T-helper 17 cell (primary cell): ENCODE measurements at places on chromosomes 6 and 20. TPM values are rescaled to one million over a fixed set of nuclear protein-coding genes. Genes with fewer than 3 reads are reported as not detected.
A peak's percentile ranks its signal among the peaks of the same experiment; 100 is the strongest.

Gene PDYN
- total RNA-seq, result not detected

Gene GPR31
- not detected for total RNA-seq

Gene FNDC11
- total RNA-seq, result 0.44 TPM

Gene SERAC1
- 3.2 TPM for total RNA-seq

DNA sequence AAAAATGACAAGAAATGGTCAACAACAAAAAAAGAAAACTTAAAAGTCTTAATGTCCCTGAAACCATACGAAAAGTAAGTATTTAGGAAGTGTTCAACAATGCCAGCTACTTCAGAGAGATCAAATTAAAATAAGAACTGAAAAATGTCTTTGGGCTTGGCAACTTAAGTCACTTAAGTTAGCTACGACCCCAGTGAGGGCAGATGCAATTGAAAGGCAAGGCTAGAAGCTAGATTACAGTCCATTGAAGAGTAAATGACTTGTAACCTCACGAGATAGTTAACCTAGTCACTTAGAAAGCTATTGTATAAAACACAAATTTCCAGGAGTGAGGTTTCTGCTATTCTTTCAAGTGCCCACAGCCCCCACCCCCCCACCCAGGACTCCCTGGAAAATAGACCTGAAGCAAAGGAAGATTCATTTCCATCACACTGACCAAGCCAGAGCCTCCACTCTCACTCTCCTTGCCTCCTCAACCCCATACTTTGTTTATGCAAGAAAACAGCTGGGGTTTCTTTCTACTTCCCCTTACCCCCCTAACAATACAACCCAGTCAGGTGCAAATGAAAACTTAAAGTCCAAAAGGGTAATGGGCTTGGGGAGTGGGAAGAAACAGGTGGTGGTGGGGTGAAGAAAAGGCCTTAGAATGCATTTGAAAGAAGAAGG, 14.6 kb downstream of the RTN4IP1 start:
- H3K27ac ChIP-seq, result peak overlapping the region; percentile 79
- DNase-seq, result no peak
- H3K27me3 ChIP-seq, result no peaks in the 10 kb centered on the region
- peaks cover 11% of the 10 kb centered on the region for H3K4me1 ChIP-seq
- H3K36me3 ChIP-seq, result peaks cover 8% of the 10 kb centered on the region
- no peak overlapping the region for H3K4me3 ChIP-seq

DNA sequence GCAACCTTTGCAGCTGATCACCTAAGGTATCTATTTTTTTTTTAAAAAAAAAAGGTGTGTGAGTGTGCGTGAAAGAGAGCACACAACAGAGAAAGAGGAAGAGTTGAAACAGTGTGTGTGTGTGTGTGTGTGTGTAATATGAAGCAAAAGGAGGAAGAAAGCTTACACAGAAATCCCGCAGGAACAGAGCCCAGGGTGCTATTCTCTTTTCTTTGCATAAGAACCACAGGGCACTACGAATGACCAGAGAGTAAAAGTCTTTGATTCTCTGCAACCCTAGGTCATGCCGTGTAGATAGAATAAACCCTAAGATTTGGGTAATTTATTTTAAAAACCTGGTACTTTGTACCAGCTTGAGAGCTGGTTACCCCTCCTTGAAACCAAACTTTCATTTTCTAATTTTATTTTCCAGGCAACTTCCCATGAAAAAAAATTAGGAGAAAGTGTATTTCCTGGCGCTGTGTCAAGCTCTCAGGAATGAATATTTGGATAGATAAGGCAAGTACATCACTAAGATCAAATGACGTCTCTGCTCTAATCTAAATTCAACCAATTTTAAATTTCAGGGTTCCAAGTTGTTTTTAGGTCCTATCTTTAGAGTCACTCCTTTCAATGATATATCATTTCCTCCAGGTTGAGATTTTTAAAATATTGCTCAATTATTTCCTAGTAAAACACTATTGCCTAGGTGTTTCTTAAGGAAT, 47.9 kb upstream of the ID4 start:
- no peaks in the 10 kb centered on the region for H3K36me3 ChIP-seq
- peaks cover 5% of the 10 kb centered on the region for H3K27me3 ChIP-seq
- H3K4me1 ChIP-seq, result no peaks in the 10 kb centered on the region
- H3K4me3 ChIP-seq, result no peak overlapping the region
- no peak overlapping the region for H3K27ac ChIP-seq

GRCh38 chr6:139361211-139361610, 13.2 kb downstream of the CITED2 start:
- no peaks in the 10 kb centered on the region for H3K36me3 ChIP-seq
- H3K27ac ChIP-seq, result peak overlapping the region; percentile 51
- no peak for DNase-seq

DNA sequence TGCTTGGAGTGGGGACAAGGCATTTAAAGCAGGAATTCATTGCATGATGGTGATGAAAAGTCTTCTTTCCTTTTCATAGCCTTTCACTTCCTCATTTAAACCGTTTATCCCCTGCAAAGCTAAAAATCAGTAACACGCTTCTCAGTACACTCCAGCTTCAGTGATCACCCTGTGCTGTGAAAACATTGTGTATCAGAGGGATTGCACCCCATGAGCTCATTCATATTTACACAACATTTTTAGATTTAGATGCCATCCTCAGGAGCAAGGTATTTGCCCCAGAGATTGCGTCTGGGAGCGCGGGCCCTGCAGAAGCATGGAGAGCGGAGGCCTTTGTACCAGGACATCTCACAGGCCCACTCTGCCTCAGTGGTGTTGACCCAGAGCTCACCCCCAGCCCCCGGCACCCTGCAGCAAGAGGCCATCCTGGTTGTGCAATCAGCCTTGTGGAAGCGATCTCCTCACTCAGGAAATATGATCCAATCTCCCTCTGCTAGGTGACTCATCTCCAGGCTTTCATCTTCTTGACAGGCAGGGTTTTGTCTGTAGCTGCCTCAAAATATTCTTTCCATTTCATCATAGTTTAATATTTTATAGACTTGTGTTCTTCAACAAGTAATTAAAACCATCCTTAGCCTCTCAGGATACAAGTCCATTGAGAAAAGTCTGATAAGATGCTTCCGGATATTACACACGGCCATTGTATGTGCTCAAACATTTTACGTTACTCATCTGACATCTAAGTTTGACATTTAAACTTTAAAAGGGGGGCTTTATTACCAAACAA, 38.9 kb upstream of the THBS2 start:
- H3K27ac ChIP-seq, result no peak overlapping the region
- no peaks in the 10 kb centered on the region for H3K4me1 ChIP-seq
- H3K4me3 ChIP-seq, result no peak overlapping the region
- DNase-seq, result no peak
- peaks cover 50% of the 10 kb centered on the region for H3K27me3 ChIP-seq

GRCh38 chr6:15143086-15143485, 102.8 kb upstream of the JARID2 start:
- no peak for DNase-seq
- peaks cover 9% of the 10 kb centered on the region for H3K27me3 ChIP-seq
- no peak overlapping the region for H3K27ac ChIP-seq
- peaks cover 6% of the 10 kb centered on the region for H3K4me1 ChIP-seq
- H3K4me3 ChIP-seq, result no peak overlapping the region

- H3K4me3 ChIP-seq, result no peak overlapping the region
- H3K4me1 ChIP-seq, result no peaks in the 10 kb centered on the region
- DNase-seq, result no peak
- no peaks in the 10 kb centered on the region for H3K36me3 ChIP-seq
- no peaks in the 10 kb centered on the region for H3K27me3 ChIP-seq
- H3K27ac ChIP-seq, result no peak overlapping the region
These were observed 636.0 kb upstream of the PTCHD4 start for GRCh38 chr6:48747040-48747439.

DNA sequence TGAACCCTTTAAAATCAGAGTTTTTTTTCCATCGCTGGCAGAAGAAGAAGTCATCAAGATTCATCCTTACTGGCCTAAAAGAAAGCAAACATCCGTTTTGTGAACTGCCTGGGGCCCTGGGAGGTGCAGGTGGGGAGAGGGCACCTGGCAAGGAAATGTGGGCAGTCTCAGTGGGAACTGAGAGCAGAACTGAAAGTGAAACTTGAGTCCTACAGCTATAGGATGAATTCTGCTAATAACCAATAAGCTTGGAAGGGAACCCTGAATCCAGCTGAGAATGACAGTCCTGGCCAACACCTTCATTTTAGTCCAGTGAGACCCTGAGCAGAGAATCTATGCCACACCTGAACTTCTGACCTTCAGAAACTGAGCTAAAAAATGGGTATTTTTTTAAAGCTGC, 130.1 kb upstream of the ASCC3 start:
- peak overlapping the region; percentile 56 for H3K27ac ChIP-seq
- no peaks in the 10 kb centered on the region for H3K27me3 ChIP-seq
- H3K36me3 ChIP-seq, result no peaks in the 10 kb centered on the region

- H3K36me3 ChIP-seq, result no peaks in the 10 kb centered on the region
- H3K4me1 ChIP-seq, result no peaks in the 10 kb centered on the region
- no peak overlapping the region for H3K27ac ChIP-seq
- DNase-seq, result no peak
- no peaks in the 10 kb centered on the region for H3K27me3 ChIP-seq
These were observed 103.6 kb downstream of the PDE7B start for GRCh38 chr6:135955099-135955498.

- no peaks in the 10 kb centered on the region for H3K27me3 ChIP-seq
- peaks cover 3% of the 10 kb centered on the region for H3K4me1 ChIP-seq
- H3K27ac ChIP-seq, result no peak overlapping the region
These were observed 11.0 kb upstream of the BLOC1S5 start for GRCh38 chr6:8075185-8075584.

- no peak for DNase-seq
- peak overlapping the region; percentile 90 for H3K27ac ChIP-seq
These were observed 11.2 kb upstream of the TAGAP start for GRCh38 chr6:159056003-159056402.

- no peaks in the 10 kb centered on the region for H3K36me3 ChIP-seq
These were observed 202.8 kb upstream of the CITED2 start for GRCh38 chr6:139577124-139577762.

DNA sequence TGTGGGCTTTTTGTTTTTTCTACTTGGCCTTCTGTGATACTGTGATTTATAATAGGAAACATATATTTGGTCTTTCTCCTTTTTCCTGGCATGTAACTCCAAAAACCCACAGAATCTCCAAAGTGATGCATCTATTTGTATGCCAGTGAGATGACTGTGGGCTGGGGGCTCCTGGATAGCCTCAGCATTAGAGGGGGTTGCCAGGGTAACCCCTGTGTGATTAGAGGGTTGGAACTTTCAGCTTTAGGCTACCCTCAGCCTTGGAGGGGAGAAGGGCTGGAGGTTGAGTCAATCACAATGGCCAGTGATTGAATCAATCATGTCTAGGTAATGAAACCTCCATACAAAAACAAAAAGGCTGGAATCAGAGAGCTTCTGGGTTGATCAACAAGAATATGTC, 10.6 kb upstream of the SFT2D1 start:
- peaks cover 9% of the 10 kb centered on the region for H3K27me3 ChIP-seq
- H3K4me1 ChIP-seq, result no peaks in the 10 kb centered on the region
- no peak for DNase-seq
- H3K4me3 ChIP-seq, result no peak overlapping the region
- H3K27ac ChIP-seq, result no peak overlapping the region

GRCh38 chr6:160355001-160355400, 6.8 kb downstream of the SLC22A3 start:
- peaks cover 3% of the 10 kb centered on the region for H3K36me3 ChIP-seq
- peaks cover 5% of the 10 kb centered on the region for H3K4me1 ChIP-seq
- no peak overlapping the region for H3K27ac ChIP-seq
- DNase-seq, result no peak

DNA sequence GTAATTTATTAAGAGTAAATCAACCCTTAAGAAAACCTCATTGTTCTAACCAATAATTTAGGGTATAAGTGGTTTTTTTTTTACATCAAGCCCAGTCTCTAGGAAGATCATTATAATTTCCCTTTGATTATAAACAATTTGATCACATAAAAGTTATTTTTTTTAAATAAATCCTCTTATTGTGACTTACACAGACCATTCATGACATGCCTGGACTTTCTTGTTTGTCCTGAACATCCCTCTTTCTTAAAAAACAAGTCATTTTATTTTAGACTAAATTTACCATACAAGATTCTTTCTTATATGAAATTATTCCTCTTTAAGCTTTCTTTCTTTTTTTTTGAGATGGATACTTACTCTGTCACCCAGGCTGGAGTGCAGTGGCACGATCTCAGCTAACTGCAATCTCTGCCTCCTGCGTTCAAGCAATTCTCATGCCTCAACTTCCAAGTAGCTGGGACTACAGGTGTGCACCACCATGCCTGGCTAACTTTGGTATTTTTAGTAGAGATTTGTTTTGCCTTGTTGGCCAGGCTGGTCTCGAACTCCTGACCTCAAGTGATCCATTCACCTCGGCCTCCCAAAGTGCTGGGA, 53.6 kb upstream of the AGPAT4 start:
- no peaks in the 10 kb centered on the region for H3K36me3 ChIP-seq
- no peaks in the 10 kb centered on the region for H3K27me3 ChIP-seq
